NCI-H345 (cell line): ENCODE measurements at places on chromosomes 5 and 9.
A peak's percentile ranks its signal among the peaks of the same experiment; 100 is the strongest.

GRCh38 chr9:137310189-137311052, 8.3 kb upstream of the NRARP start:
- no peak for DNase-seq

DNA sequence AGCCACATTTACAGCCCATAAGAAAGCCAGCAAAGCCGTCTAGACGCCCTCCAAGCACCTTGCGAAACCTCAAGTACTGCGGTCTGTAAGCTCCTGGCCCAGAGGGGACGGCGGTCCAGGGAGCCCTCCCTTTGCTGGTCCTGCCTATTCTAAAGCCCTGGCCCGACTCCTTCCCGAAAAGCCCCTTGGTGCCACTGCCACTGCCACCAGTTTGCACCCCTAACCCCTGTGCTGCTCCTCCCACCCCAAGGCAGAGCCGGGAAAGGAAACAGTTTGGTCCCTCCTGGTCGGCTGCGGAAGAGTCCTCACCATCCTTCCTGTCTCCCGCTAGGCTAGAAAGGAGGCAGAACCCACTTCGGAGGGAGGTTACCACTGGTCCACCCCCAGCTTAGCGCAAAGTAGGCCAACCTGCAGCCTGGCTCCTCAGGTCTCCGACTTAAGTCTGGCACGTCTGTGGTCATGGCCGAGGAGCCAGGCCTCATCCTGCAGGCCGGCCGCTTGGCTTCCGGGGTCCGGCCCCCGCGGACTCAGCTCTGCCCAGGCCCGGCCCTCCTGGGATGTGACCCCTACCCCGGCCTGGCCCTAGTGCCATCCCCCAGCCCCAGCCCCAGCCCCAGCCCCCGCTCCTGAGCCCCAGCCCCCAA, 916 bp downstream of the TOR1A start:
- DNase-seq, result no peak

- no peak for DNase-seq
Observed at GRCh38 chr9:82543726-82544125, 519.2 kb downstream of the RASEF start.

DNA sequence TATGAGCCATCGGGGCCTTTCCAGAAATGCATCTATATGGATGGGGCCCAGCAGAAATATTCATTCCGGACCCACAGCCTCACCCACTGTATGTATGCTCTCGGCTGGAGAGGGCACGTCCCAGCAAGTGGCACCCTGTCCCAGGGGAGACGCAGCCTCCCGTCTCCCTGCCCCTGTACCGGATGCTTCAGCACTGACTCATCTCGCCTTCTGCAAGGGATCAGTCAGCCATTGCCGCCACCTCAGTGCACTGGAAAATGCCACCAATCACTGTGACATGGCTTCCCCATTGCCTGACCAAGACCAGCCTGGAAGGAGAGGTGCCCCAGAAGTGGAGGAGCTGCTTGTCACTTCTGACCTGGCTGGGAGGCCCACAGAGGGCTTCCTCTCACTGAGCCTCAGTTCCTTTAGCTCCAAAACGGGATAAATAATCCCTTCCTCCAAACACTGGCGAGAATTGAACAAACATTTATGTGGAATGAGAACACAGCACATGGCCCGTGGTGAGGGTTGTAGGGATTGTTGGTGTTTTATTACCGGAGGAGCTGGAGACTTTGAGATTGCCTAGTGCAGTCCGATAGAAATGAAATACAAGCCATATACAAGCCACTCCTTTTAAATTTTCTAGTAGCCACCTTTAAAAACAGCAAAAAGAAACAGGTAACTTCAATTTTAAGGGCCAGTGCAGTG, 43.9 kb upstream of the ORM1 start:
- DNase-seq, result no peak

DNA sequence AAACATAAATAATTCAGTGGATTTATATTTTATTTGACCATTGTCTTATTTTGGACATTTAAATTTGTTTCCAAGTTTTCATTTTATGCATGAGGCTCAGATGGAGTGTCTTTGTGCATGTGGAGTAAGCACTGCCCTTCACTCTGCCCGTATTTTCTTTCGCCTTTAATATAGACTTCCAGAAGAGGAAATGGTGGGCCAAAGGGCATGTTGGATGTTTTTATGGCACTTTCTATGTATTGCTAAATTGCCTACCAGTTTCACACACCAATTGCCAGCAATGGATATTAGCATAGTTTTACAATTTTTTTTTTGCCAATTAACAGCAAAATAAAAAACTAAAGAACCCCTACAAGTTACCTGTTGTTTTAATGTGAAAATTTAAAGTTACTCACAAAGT, 38.4 kb downstream of the ZSWIM6 start:
- DNase-seq, result no peak

- no peak for DNase-seq
Observed at GRCh38 chr5:113989278-113989912, 372.5 kb upstream of the KCNN2 start.

DNA sequence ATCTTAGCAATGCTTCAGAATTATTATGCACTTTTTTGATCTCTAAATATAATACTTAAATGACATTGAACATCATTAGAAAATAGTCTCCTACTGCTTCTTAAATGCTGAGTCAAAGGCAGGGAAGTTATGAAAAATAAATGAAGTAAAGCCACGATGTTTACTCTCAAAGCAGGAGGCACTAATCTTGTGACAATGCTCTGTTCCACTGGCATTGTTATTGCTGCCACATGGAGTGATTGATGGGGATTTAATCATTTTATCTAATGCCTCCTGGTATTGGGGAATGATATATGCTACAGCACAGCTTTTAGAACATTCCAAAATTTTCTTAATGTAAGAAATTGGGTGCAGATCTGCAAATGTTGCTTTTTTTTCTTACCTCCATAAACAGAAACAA, 1655.4 kb upstream of the NUDT12 start:
- peak; percentile 31 for DNase-seq

DNA sequence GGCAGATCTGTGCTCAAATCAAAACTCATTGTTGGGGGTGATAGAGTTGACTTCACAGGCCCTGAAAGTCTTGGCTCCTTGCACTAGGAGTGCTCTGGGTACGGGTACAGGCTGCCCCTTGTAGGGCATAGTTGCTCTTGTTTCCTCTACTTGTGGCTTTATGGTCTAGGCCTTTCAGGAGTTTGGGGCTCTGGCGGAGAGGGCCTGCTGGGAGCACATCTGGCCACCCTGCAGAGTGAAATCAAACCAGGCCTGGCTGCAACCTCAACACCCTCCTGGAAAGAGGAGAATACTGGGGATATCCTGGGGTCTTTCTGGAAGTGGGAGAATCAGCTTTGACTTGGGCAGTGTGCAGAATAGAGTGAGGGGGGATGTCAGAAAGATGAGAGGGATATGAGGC, 1.5 kb downstream of the TGFBI start:
- DNase-seq, result no peak

- DNase-seq, result no peak
Observed at GRCh38 chr9:274406-274805, 59.7 kb downstream of the DOCK8 start.

DNA sequence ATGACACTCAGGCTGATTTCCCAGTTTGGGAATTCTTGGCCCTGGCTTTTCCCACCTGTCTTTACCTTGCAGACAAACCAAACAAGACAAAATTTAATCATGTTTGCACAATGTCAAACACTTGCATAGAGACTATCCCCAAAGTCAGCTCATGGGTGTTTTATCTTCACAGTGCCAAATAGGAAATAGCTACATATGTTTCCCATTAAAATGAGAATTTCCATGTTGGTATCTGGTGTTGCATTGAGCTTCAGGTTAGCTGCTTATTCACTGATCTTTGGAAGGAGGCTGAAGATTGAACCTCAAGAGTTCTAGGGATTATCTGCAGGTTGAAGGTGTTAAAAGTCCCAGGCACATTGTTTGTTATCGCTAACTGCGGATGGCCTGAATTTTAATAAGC, 19.5 kb downstream of the MAP1B start:
- DNase-seq, result no peak

DNA sequence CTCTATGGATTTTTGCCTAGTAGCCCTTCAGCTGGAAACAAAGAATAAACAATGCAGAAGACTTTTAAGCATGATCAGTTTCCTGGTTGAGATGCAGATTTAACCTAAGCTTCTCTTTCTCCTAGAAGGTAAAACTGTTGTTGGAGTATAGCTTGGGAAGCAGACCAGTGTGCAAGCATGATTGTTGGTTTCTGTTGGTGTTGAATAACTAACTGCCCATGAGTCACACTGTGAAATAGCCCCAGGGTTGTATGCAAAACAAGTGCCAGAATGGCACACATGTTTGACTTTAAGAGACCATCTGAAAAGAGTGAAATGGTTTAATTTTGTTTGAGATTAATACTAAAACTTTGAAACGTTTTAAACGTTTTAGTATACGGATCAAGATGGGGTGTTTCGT, 227.1 kb downstream of the ARHGEF28 start:
- DNase-seq, result peak; percentile 0

- no peak for DNase-seq
Observed at GRCh38 chr5:111618623-111619271, 106.4 kb upstream of the STARD4 start.

GRCh38 chr9:34125681-34126206, 754 bp downstream of the DCAF12 start:
- peak; percentile 8 for DNase-seq

GRCh38 chr5:111227801-111228200, 3.6 kb downstream of the CAMK4 start:
- DNase-seq, result no peak

DNA sequence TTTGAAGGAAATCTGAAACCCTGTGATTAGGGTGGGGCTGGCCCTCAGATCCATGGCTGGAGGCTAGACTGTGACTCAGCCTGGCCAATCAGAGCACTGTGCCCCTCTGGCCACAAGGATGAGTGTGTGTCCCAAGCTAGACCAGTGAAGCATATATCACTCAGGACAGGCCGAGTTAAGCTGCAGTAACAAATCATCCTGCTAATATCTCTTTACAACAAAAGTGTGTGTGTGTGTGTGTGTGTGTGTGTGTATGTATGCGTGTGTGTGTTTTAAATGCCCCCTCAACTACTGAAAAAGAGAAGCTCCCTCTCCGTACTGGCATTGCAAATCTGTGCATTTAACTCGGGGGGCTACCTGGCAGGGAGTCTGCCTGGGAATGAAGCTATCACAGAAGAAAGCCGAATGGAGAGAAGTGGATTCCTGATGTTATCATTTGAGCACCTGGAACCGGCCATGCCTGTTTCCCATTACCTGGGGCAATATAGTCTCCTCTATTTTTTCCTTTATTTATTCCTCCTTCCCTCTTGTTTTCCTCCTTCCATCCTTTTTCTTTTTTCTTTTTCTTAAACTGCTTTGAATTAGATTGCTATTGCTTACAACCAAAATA, 25.6 kb downstream of the STC2 start:
- peak; percentile 55 for DNase-seq

- DNase-seq, result no peak
Observed at GRCh38 chr5:3596857-3597166, 1.2 kb downstream of the IRX1 start.

DNA sequence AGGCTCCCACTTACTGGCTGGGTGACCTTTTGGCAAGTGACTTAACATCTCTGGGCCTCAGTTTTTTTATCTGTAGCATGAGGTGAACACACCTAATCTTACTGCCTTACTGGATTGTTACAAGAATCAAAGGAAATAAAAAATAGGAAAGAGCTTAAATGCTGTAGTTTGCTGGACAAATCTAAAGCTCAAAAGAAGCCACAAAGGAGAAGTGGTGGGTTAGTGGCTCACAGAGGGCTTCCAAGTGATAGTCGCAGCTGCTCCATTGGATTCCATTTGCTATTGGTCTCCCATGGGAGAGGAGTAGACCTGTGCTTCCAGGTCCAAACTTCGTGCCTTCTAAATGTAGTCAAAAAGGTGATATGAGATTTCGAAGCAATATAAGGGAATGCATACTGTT, 123.6 kb downstream of the SEMA6A start:
- DNase-seq, result no peak

DNA sequence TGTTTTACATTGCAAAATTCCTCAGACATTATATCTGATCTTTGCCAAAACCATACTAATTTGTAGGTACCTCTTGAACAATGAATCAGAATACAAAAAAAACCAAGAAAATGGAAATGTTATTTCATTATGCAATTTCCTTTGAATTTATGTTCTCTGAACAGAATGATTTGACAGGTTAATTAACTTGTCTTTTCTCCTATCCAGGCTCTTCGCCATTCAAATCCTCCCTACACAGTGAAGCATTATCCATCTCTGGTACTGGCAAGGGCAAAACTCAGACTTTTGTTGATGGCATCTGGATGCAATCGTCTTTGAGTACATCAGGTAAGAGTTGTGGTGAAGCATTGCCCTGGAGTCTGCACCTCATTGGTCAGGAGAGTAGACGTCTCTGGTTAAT, 655.7 kb upstream of the ITGA1 start:
- no peak for DNase-seq

GRCh38 chr5:67831048-67831447, 384.5 kb upstream of the PIK3R1 start:
- DNase-seq, result peak; percentile 32

DNA sequence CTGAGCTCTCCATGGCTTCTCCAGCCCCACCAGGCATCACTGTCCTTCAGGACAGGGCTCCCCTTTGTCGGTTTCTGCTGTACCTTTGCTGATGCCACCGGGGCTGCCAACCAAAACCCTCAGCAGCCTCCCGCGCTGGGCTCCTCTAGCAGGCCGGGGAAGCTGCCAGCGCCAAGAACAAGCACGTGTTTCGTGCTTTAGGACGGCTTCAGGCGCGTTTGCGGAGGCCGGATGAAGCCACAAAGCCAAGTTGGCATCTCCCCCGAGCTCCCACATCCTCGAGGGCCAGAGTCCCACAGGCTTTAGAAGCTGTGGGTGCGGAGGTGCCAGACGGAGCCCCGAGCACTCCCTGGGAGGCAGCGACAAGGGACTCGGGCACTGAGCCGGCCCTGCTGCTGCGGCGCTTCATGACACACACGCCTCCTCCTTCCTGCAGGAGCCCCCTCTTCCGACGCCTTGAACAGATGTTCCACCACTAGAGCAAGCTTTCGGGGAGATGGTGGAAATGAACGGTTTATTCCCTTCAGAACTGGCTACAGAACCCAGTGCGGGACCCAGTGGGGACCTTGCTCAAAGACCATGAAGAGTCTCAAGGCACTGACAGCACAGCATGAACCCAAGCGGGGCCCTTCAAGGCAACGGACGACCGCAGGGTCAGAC, 36.7 kb downstream of the SARDH start:
- no peak for DNase-seq

GRCh38 chr5:141940695-141941271, 17.1 kb downstream of the DELE1 start:
- DNase-seq, result no peak
